ENCODE measurements at places on chromosomes 13 and 19.

- no peak for DNase-seq
These were observed 548.2 kb upstream of the SLITRK1 start for GRCh38 chr13:84430446-84430845.

DNA sequence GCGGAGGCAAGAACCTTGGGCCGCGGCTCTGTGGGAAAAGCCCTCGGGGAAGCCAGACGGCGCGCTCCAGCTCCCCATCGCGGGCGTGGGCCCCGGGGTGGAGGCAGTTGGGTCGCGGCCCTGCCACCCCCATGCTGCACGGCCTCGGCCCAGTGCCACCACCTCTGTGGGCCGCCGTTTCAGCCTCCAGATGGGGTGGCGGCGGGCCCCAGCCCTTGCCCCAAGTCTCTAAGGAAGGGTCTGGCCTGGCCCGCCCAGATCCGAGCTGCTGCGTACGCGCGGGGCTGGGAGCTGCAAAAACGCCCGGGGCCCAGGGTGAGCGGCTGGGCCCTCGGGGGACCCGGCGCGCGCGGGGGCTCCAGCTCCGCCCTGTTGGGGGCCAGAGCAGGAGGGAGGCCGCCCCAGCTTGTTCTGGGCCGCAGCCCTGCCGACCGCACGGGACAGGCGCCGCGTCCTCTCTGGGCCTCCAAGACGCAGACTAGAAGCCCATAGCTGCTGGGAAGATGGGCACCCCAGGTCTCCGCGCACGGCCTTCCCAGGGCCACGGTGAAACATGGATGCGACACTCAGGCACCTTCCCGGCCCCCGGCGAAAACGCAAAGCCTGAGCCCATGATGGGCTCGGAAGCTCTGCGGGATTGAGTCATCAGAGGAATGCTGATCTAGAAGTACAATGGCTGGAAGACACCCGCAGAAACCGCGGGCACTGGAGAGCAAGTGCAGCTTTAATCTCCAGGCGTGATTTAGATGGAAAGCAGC is 110.1 kb downstream of the KCTD15 start:
- no peak for DNase-seq

DNA sequence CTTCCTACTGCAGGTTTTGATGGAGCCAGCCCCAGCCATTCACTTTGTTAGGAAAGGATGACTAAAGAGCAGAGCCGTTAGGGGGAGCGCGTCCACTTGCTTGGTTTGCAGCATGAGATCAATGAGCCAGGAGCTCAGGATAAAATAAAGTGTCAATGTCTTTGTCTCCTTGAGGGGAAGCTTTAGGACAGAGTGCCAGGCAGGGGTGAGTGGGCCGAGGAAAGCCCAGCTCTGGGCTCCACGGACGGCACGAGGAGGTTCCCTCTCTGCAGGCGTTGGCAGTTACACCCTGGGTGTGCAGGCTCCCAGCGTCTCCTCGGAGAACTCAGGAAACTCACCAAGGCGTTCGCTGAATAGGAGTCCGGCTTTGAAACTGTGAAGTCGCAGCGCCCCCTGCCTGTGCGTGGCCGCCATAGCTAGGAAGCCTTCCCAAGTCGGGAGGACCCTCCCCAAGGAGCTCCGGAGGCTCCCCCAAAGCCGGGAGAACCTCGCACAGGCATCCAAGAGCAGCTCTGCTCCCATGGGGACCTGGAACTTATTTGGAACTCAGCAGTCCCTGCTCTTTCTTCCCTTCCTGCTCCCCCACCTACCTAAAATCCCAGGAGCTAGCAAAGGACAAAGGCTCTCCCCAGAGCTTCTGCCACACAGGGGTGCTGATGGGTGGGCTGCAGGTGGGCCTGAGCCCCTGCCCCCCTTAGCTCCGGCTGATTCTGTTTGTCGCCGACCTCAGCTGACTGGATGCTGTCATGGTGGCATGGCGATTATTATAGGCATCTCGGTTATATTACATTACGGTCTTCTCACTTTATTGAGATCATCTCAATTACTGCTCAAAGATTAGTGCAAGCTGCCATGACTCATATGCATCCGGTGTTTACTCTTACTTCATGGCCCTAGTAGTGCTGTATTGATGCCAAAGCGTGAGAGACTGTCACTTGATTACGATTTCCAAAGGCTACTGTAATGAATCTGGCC is 34.4 kb downstream of the GSX1 start:
- peak; percentile 88 for DNase-seq

- no peak for DNase-seq
These were observed 165.1 kb upstream of the PRR20A start for GRCh38 chr13:56975647-56976046.

DNA sequence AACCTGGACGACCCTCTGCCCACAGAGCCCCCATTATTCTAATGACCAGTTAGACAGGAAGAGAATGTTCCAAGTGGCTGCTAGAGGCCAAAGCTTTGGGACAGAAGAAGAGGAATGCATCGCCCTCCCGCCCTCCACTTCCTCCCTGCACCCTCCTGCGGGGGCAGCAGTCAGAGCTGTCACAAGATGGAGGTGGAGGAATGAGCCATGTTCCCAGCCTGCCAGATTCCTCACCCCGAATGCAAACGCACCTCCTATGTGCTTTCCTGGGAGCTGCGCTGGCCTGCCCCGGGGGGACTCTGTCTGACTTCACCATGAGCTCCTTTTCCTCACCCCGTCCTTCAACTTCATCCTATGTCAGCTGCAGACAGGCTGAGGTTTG is 1.7 kb downstream of the YJEFN3 start:
- DNase-seq, result no peak

- DNase-seq, result no peak
These were observed 192.8 kb downstream of the TM9SF2 start for GRCh38 chr13:99693852-99694611.

Data from activated CD8-positive, alpha-beta memory T cell treated with anti-CD3 and anti-CD28 coated beads for 24 hours (primary cell).